Lower lobe of right lung (tissue), 2 donors: ENCODE measurements at places on chromosomes 5 and 9. TPM values are rescaled to one million over a fixed set of nuclear protein-coding genes. Genes with fewer than 3 reads are reported as not detected.

- H3K27me3 ChIP-seq: no peaks in the 10 kb centered on the region
- no peaks in the 10 kb centered on the region for H3K36me3 ChIP-seq
- peaks cover 14% of the 10 kb centered on the region for H3K4me1 ChIP-seq
- H3K4me3 ChIP-seq: no peak overlapping the region
- no peak for DNase-seq
- peak overlapping the region; percentile 75 for H3K27ac ChIP-seq
These were observed 16.9 kb upstream of the FBP1 start for GRCh38 chr9:94656200-94656599.

- H3K4me3 ChIP-seq: no peak overlapping the region
- peak overlapping the region; percentile 19 for H3K27ac ChIP-seq
- no peaks in the 10 kb centered on the region for H3K27me3 ChIP-seq
- H3K4me1 ChIP-seq: peaks cover 37% of the 10 kb centered on the region
These were observed 55.9 kb downstream of the DAP start for GRCh38 chr5:10704949-10705621.

DNA sequence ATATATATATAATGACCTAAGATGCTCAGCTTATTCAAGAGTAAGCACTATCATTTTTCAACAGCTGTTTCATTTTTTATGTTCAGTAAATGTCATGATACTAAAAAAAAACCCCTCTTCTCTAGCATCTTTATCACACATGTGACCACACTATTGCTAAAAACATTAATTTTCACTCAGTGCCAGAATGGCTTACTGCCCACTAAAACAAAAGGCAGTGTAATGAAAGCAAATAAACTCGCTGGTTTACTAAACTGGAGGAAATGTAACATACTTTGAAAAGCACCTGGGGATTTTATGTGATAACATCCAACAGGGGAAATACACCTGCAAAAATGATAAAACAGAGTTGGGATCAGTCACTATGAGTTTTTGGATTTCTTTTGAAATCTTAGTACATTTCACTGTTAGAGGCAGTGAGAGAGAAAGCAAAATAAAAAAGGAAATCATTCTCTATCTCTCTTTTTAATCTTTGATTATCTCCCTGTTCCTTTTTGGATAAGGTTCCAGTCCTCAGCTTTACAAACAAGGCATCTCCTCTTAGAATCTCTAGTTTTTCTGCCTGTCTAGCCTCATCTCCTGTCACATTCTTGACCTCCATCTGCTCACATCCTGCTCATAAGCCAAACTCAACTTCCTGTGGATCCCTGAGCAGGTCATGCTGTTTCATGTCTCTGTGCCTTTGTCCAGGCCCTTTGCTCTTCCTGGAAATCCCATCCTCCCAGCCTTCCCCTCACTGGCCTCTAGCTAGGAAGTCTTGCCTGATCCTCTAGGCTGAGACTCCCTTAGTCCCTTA, 338.0 kb downstream of the MAN2A1 start:
- no peak overlapping the region for H3K27ac ChIP-seq
- no peak overlapping the region for H3K4me3 ChIP-seq
- no peaks in the 10 kb centered on the region for H3K27me3 ChIP-seq
- H3K4me1 ChIP-seq: no peaks in the 10 kb centered on the region
- no peaks in the 10 kb centered on the region for H3K36me3 ChIP-seq

The PAPPA gene
- total RNA-seq: 2.2 TPM

DNA sequence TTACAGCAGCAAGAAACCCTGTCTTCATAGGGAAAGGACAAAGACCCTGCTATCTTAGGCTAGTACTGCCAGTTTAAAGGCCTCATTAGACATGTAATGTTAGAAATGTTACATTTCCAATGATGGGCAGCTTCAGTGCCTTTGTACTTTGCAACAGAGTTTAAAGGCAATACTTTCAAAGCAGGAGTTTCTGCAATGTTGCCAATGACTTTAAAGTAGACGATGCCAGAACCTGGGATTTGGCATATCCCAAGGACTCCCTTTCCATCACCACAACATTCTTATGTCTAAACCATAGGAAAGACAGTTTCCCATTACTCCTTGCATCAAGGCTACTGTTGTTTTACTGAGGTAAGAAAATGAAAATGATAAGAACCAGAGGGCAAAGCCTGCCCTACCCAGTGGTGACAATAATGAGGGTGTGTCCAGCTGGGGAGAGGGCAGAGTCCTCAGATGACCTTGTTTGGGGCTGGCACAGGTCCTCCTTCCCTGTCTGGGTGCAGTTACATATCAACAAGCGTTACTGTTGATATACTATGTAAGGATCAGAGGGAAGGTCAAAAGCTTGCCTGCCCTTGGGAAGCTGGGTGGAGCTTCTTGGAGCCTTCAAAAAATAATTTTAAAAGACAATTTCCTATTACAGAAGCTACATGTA, 27.5 kb upstream of the MLANA start:
- no peaks in the 10 kb centered on the region for H3K4me1 ChIP-seq
- H3K27ac ChIP-seq: no peak overlapping the region
- no peak overlapping the region for H3K4me3 ChIP-seq
- H3K36me3 ChIP-seq: no peaks in the 10 kb centered on the region
- no peaks in the 10 kb centered on the region for H3K27me3 ChIP-seq
- DNase-seq: no peak

GRCh38 chr9:87973122-87973521, 1.2 kb downstream of the CDK20 start:
- H3K4me3 ChIP-seq: no peak overlapping the region
- H3K27me3 ChIP-seq: no peaks in the 10 kb centered on the region
- H3K4me1 ChIP-seq: no peaks in the 10 kb centered on the region
- H3K27ac ChIP-seq: no peak overlapping the region
- DNase-seq: no peak
- H3K36me3 ChIP-seq: peaks cover 16% of the 10 kb centered on the region

GRCh38 chr5:42811591-42812446, at the start of gene SELENOP:
TSS of gene SELENOP (minus strand) at chr5:42811892. CDS start at chr5:42808353, 3,539 bp downstream.
- no peaks in the 10 kb centered on the region for H3K27me3 ChIP-seq
- H3K36me3 ChIP-seq: peaks cover 11% of the 10 kb centered on the region
- peaks cover 20% of the 10 kb centered on the region for H3K4me1 ChIP-seq
- H3K27ac ChIP-seq: peak within 1 kb of the TSS; percentile 78
- no peak for DNase-seq

DNA sequence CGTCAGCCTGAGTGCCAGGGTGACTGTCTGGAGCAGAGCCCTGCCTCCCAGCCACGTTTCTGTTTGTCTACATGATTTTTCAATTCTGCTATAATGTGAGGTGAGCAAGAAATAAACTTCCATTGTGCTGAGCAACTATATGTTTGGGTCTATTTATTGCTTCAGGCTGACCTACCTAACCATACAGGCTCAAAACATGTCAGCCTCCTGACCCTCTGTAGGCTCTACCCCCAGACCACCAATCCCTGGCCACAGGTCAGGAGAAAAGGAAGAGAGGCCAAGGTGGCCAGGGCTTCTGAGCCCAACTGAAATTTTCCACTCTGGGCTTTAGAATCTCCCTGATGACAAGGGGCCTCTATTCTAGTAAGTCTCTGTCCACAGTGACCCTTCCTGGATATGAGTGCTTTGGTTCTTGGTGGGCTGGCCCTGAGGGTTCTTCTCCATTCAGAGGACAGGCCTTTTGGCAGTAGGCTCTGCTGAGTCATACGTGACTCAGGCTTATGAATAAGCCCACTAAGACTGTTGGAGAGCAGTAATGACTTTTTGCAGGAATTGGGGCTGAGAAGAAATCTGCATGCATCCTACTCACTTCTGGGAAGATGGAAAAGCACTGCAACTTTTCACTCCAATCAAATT, 117.2 kb upstream of the TBCA start:
- no peak for DNase-seq
- no peaks in the 10 kb centered on the region for H3K4me1 ChIP-seq
- no peak overlapping the region for H3K4me3 ChIP-seq
- H3K27ac ChIP-seq: no peak overlapping the region

DNA sequence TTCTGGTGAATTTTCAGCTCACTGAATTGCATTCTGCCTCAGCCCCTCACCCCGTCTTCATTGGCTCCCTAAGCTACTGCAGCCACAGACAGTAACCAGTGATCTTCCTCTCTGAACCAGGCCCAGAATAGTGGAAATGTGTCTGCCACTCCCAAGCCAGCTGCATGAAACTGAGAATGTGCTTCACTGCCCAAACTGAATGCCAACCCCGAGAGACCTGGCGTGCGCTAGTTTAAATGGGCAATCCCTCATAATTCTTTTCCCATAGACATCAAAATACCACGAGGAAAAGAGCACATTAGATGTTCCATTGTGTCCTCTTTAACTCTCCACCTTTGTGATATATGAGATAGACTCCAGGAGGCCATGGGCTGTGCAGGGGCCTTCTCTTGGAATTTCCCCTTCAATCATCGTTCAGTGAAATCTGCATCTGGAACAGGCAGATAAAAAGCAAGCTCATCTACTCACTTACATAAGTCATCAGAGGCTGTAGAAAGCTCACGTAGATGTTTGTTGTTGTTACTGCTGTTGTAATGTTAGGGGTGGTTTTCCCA, 320.2 kb downstream of the NFIB start:
- H3K4me1 ChIP-seq: no peaks in the 10 kb centered on the region
- no peak overlapping the region for H3K4me3 ChIP-seq

- no peaks in the 10 kb centered on the region for H3K4me1 ChIP-seq
- H3K4me3 ChIP-seq: no peak overlapping the region
- H3K36me3 ChIP-seq: no peaks in the 10 kb centered on the region
These were observed 11.0 kb downstream of the SPINK14 start for GRCh38 chr5:148179234-148179824.

- peaks cover 9% of the 10 kb centered on the region for H3K4me1 ChIP-seq
- H3K27ac ChIP-seq: no peak overlapping the region
- no peaks in the 10 kb centered on the region for H3K27me3 ChIP-seq
- no peak for DNase-seq
- H3K4me3 ChIP-seq: no peak overlapping the region
- peaks cover 45% of the 10 kb centered on the region for H3K36me3 ChIP-seq
These were observed 50.3 kb downstream of the CPLANE1 start for GRCh38 chr5:37198842-37199241.

DNA sequence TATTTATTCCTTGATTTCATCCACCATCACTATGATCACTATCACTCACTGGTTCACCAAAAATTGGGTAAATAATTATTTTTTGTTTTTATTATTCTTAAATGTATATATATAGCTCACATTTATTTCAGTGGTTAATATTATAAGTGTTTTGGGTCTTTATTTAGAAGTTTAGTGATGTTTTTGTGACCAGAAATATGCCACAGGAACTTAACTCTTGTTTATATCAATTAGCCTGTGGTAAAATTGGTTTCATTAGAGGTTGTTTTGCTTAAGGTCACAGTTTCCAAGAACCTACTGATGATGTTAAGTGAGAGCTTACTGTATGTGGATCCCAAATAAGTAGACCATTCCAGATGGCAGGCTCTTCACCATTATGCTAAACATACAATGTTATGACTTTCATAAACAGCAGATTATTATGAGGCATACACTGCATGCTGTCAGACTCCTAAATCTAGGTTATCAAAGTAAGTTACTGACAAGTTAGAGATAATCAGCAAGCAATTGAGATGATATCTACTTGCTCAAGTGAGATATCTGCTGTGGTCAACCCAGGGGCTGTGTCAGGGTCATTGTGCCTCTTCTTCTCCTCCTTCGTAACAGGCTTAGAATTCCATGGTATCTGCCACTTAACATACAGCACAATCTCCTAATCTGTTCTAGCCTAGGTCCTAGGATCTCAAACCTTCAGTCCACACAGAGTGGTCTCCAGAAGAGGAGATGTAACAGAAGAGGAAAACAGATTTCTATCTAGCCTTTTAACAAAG, 57.6 kb downstream of the NR3C1 start:
- H3K27me3 ChIP-seq: no peaks in the 10 kb centered on the region
- H3K4me1 ChIP-seq: peaks cover 64% of the 10 kb centered on the region
- no peaks in the 10 kb centered on the region for H3K36me3 ChIP-seq
- no peak overlapping the region for H3K27ac ChIP-seq
- no peak overlapping the region for H3K4me3 ChIP-seq

- H3K27ac ChIP-seq: peak overlapping the region; percentile 87
- peaks cover 18% of the 10 kb centered on the region for H3K27me3 ChIP-seq
- peak overlapping the region; percentile 82 for H3K4me3 ChIP-seq
- peaks cover 34% of the 10 kb centered on the region for H3K4me1 ChIP-seq
These were observed 1.8 kb downstream of the PTGER4 start for GRCh38 chr5:40681363-40682153.

- H3K36me3 ChIP-seq: no peaks in the 10 kb centered on the region
- no peak for DNase-seq
- no peaks in the 10 kb centered on the region for H3K4me1 ChIP-seq
- H3K27ac ChIP-seq: no peak overlapping the region
- H3K4me3 ChIP-seq: no peak overlapping the region
- no peaks in the 10 kb centered on the region for H3K27me3 ChIP-seq
These were observed 99.9 kb upstream of the PPP1R26 start for GRCh38 chr9:135379540-135380267.

DNA sequence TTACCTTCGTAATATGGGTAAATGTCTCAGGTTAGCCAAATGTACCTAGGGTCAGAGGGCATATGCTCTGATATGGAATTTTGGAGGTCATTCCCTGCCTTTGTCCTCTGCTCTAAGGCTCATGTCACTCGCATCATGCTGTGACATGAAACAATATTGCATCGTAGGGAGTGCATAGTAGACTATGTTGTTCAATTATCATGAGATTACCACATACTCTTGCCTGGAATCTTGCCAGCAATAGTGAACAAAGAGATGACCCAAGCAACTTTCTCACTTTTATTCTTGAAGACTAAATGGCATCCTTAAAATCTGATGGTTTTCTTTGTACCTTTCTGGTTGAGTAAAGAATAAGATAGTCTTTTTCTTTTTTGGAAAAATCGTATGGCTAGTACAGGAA, 27.6 kb downstream of the ZNF462 start:
- H3K27me3 ChIP-seq: no peaks in the 10 kb centered on the region
- H3K27ac ChIP-seq: no peak overlapping the region
- no peak for DNase-seq
- no peaks in the 10 kb centered on the region for H3K36me3 ChIP-seq
- no peak overlapping the region for H3K4me3 ChIP-seq
- H3K4me1 ChIP-seq: peaks cover 8% of the 10 kb centered on the region

- peak overlapping the region; percentile 70 for H3K4me3 ChIP-seq
- peaks cover 23% of the 10 kb centered on the region for H3K4me1 ChIP-seq
- H3K27me3 ChIP-seq: no peaks in the 10 kb centered on the region
These were observed 2.1 kb downstream of the GPR150 start for GRCh38 chr5:95621839-95622629.

DNA sequence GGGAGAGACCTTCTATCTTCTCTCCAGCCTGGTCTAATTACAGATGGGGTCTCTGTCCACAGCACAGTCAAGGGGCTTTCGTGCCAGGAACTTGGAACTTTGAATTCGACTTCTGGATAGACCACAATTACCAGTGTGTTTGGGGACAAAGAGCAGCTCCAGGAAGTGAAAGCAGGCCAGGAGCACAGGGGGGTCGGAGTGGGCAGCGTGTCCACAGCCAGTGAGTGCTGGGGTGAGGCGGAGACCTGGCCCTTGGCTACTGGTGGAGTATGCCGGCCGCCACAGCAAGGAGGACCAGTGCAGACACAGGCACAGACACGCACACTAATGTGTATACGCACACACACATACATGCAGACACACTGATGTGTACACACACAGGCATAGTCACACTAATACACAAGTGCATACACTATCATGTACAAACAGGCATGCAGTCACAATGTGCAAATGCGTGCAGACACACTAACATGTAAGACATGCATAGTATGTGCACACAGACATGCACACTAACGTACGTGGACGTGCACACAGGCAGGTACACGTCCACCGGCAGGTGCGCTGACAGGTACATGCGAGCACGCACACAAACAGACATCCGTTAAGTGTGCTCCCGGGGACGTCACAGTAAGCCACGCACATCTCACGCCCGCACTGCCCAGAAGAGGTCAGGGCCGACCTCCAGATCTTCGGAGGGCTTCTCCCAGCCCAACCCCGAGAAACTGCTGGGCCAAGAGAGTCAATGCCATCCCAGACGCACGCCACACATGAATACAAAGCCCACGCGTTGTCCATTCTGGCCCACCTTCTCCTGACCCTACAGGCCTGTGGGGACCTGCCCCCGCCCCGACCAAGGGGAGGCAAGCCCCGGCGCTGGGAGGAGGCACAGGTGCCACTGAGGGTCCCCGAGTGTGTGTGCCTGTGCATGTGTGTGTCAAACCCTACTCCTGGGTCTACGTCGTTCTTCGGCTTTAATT, 46.5 kb downstream of the NKD2 start:
- H3K4me1 ChIP-seq: no peaks in the 10 kb centered on the region
- DNase-seq: no peak
- H3K36me3 ChIP-seq: peaks cover 91% of the 10 kb centered on the region
